ENCODE measurements at places on chromosomes 2 and 18.

DNA sequence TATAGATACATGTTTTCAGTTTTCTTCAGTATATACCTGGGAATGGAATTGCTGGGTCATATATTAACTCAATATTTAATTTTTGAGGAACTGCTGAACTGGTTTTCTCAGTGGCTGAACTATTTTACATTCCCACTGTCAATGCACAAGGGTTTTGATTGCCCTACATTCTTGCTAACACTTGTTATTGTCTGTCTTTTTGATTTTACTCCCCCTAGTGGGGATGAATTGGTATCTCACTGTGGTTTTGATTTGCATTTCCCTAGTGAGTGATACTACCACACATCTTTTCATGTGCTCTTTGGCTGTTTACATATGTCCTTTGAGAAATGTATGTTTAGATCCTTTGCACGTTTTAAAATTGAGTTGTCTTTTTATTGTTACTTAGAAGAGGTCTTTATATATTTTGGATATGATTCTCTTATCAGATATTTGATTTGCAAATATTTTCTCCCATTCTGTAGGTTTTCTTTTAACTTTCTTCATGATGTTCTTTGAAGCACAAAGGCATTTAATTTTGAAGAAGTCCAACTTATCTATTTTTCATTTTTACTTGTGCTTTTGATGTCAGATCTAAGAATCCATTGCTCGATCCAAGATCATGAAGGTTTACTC is 36.2 kb downstream of the ASB1 start:
- DNase-seq: no peak
- H3K36me3 ChIP-seq: peaks cover 7% of the 10 kb centered on the region
- peaks cover 14% of the 10 kb centered on the region for H3K4me1 ChIP-seq
- H3K27me3 ChIP-seq: no peaks in the 10 kb centered on the region

DNA sequence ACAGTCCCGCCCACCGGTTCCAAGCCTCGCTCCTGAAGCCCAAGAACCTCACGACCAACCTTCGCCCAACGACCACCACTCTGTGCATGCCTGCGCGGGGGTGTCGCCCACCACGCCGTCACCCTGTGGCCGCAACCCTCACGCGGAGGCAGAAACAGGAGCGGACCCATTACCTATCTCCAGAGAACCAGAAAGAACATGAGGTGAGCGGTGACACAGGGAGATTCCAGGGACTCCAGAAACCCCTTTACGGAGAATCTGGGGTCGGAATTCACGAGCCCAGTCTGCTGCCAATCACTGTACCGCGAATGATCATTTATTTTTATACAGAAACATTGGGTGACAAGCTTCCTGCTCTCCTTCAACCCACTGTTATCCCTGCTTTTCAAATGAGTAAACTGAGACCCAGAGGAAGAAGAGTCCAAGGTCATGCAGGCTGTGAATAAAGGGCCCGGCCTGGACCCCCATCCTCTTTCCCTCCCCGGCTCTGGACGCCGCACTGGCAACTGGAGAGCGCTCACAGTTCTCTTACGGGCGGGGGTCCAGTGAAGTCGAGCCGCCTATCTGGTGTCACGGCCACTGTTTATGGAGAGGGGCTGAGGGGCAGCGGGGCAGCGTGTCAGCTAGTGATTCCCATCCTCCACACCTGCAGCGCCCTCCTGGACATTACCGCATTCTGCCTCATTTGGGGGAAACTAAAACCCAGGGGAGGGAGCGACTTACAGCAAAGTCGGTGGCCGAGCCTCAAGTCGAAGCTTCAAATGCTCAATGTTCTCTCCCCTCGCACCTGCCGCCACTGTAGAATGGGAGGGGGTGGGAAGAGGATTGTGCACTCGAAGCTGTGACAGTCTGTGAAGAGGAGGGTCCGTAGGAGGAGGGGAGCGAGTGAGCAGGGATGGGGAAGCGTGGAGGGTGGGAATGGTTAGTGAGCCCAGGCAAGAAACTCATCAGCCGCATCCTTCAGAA is 723 bp upstream of the SLC30A3 start:
- no peak overlapping the region for H3K27ac ChIP-seq
- peak; percentile 45 for DNase-seq
- H3K4me1 ChIP-seq: peaks cover 34% of the 10 kb centered on the region
- H3K4me3 ChIP-seq: peak overlapping the region; percentile 36
- peaks cover 64% of the 10 kb centered on the region for H3K27me3 ChIP-seq

DNA sequence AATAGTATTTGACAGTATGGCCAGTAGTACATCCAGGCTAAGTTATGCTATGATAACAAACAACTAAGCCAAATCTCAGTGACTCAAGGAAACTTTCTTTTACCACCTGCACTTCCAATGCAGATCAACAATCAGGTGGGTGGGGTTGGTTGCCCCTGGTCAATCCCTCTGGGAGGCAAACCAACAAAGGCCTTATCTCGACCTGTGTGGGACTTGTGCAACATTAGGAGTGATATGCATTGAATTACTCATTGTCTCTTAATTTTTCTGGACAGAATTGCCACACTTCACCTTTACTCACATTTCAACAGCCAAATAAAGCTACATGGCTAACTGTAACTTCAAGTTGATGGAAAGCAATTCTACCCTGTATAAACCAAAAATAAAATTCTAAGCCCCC is 1049.3 kb upstream of the CDH2 start:
- no peaks in the 10 kb centered on the region for H3K27me3 ChIP-seq
- no peak overlapping the region for H3K4me3 ChIP-seq
- H3K36me3 ChIP-seq: no peaks in the 10 kb centered on the region
- H3K27ac ChIP-seq: no peak overlapping the region
- H3K4me1 ChIP-seq: no peaks in the 10 kb centered on the region

GRCh38 chr2:98517636-98518035 is 73.0 kb downstream of the INPP4A start:
- H3K4me3 ChIP-seq: no peak overlapping the region
- H3K4me1 ChIP-seq: peaks cover 30% of the 10 kb centered on the region
- no peak overlapping the region for H3K27ac ChIP-seq
- no peak for DNase-seq
- H3K36me3 ChIP-seq: peaks cover 13% of the 10 kb centered on the region
- H3K27me3 ChIP-seq: no peaks in the 10 kb centered on the region

GRCh38 chr2:28995765-28996750 is 15.0 kb downstream of the TOGARAM2 start:
- peaks cover 3% of the 10 kb centered on the region for H3K36me3 ChIP-seq
- no peak for DNase-seq
- no peaks in the 10 kb centered on the region for H3K27me3 ChIP-seq
- H3K4me1 ChIP-seq: peaks cover 40% of the 10 kb centered on the region
- no peak overlapping the region for H3K27ac ChIP-seq

- no peak overlapping the region for H3K27ac ChIP-seq
- H3K36me3 ChIP-seq: no peaks in the 10 kb centered on the region
- no peak for DNase-seq
- H3K4me1 ChIP-seq: peaks cover 4% of the 10 kb centered on the region
- no peaks in the 10 kb centered on the region for H3K27me3 ChIP-seq
These were observed 553.8 kb downstream of the EPHA4 start for GRCh38 chr2:221018262-221018661.

GRCh38 chr2:15860760-15861159 is 79.6 kb upstream of the MYCN start:
- H3K4me3 ChIP-seq: no peak overlapping the region
- no peak overlapping the region for H3K27ac ChIP-seq
- no peaks in the 10 kb centered on the region for H3K36me3 ChIP-seq
- no peak for DNase-seq
- H3K27me3 ChIP-seq: no peaks in the 10 kb centered on the region
- H3K4me1 ChIP-seq: no peaks in the 10 kb centered on the region

DNA sequence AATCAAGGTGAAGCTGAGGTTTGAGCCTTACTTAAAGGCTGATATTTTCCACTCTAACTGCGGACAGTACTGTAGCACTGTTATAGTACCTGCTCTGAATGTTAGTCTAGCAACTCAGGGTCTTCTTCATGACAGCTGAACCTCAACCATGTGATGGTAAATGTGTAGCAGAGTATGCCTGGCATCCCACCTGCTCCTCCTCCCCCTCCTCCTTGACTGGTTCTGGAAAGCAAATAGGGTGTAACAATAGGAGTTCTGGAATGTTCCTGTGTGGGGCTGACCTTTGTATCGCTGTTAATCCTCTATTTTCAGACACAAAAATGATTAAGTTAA is 447 bp upstream of the CCL20 start:
- no peak overlapping the region for H3K27ac ChIP-seq
- no peaks in the 10 kb centered on the region for H3K27me3 ChIP-seq
- H3K4me1 ChIP-seq: no peaks in the 10 kb centered on the region
- no peak for DNase-seq
- no peaks in the 10 kb centered on the region for H3K36me3 ChIP-seq
- no peak overlapping the region for H3K4me3 ChIP-seq

GRCh38 chr2:177242121-177242987 is 22.2 kb downstream of the NFE2L2 start:
- peaks cover 16% of the 10 kb centered on the region for H3K4me1 ChIP-seq
- no peaks in the 10 kb centered on the region for H3K27me3 ChIP-seq
- H3K27ac ChIP-seq: peak overlapping the region; percentile 84
- peak; percentile 70 for DNase-seq

- no peak overlapping the region for H3K4me3 ChIP-seq
- no peaks in the 10 kb centered on the region for H3K36me3 ChIP-seq
- H3K4me1 ChIP-seq: no peaks in the 10 kb centered on the region
- H3K27me3 ChIP-seq: no peaks in the 10 kb centered on the region
These were observed 807.0 kb downstream of the SLC4A3 start for GRCh38 chr2:220434385-220434784.

GRCh38 chr2:121333231-121333630 is 48.2 kb upstream of the TFCP2L1 start:
- no peaks in the 10 kb centered on the region for H3K4me1 ChIP-seq
- peaks cover 9% of the 10 kb centered on the region for H3K36me3 ChIP-seq
- no peak overlapping the region for H3K27ac ChIP-seq
- H3K4me3 ChIP-seq: no peak overlapping the region

GRCh38 chr18:3604498-3605408 is 154.8 kb downstream of the TGIF1 start:
- no peak for DNase-seq
- peak overlapping the region; percentile 31 for H3K4me3 ChIP-seq
- peaks cover 25% of the 10 kb centered on the region for H3K4me1 ChIP-seq
- H3K36me3 ChIP-seq: no peaks in the 10 kb centered on the region
- peak overlapping the region; percentile 95 for H3K27ac ChIP-seq

DNA sequence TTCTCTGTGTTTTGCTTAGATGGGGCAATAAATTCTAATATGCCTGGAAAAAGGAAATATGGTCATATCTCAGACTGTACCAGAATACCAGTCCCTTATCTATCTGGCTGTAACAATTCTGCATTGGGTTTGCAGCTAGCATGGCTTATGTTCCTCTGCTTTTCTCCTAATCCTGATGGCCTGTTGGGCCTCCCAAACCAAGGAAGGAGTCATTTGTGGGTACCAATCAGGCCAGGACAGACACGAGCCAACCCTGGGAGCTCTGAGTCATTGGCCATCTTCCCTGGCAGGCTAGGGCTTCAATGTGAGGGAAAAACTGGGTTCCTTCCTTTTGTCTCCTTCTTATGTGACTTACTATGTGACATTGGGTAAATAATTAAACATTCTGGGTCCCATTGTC is 12.0 kb downstream of the SMARCAL1 start:
- peaks cover 52% of the 10 kb centered on the region for H3K36me3 ChIP-seq
- no peaks in the 10 kb centered on the region for H3K4me1 ChIP-seq
- H3K27me3 ChIP-seq: no peaks in the 10 kb centered on the region

- no peak overlapping the region for H3K4me3 ChIP-seq
- no peaks in the 10 kb centered on the region for H3K4me1 ChIP-seq
- H3K27ac ChIP-seq: no peak overlapping the region
- no peaks in the 10 kb centered on the region for H3K36me3 ChIP-seq
- H3K27me3 ChIP-seq: no peaks in the 10 kb centered on the region
These were observed 70.7 kb downstream of the CDC42EP3 start for GRCh38 chr2:37600735-37601134.

GRCh38 chr2:170917219-170917913 is 11.7 kb upstream of the GORASP2 start:
- no peaks in the 10 kb centered on the region for H3K36me3 ChIP-seq
- DNase-seq: no peak
- no peak overlapping the region for H3K4me3 ChIP-seq
- no peaks in the 10 kb centered on the region for H3K4me1 ChIP-seq

GRCh38 chr2:206800506-206801417 is 35.4 kb downstream of the FASTKD2 start:
- peaks cover 3% of the 10 kb centered on the region for H3K36me3 ChIP-seq
- H3K4me3 ChIP-seq: no peak overlapping the region
- H3K4me1 ChIP-seq: peaks cover 7% of the 10 kb centered on the region
- DNase-seq: peak; percentile 96

DNA sequence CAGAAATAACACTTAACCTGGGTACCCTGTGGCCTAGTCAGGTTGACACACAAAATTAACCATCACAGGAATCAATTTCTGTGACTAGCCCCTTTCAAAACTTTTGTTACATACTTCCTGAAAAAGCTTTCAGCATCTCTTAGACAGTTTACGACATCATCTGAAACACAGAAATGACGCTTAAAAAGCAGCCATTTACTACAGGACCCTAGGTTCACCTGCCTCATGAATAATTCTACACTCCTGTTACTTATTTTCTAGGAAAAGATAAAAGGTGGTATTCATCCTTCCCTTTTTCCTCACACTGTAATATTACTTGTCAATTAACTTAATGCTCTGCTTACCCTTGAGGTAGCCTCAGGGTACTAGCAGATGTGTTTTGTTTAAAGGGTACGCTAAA is 388.4 kb downstream of the IRS1 start:
- no peaks in the 10 kb centered on the region for H3K36me3 ChIP-seq
- H3K4me1 ChIP-seq: no peaks in the 10 kb centered on the region
- H3K4me3 ChIP-seq: no peak overlapping the region
- DNase-seq: no peak
- no peaks in the 10 kb centered on the region for H3K27me3 ChIP-seq

- no peak for DNase-seq
- no peaks in the 10 kb centered on the region for H3K27me3 ChIP-seq
- no peaks in the 10 kb centered on the region for H3K36me3 ChIP-seq
These were observed 61.8 kb upstream of the CTDP1 start for GRCh38 chr18:79617511-79618500.

GRCh38 chr2:221716426-221717303 is 144.6 kb upstream of the EPHA4 start:
- no peaks in the 10 kb centered on the region for H3K4me1 ChIP-seq
- no peaks in the 10 kb centered on the region for H3K36me3 ChIP-seq
- no peak for DNase-seq
- H3K27me3 ChIP-seq: no peaks in the 10 kb centered on the region
- no peak overlapping the region for H3K4me3 ChIP-seq
- no peak overlapping the region for H3K27ac ChIP-seq

DNA sequence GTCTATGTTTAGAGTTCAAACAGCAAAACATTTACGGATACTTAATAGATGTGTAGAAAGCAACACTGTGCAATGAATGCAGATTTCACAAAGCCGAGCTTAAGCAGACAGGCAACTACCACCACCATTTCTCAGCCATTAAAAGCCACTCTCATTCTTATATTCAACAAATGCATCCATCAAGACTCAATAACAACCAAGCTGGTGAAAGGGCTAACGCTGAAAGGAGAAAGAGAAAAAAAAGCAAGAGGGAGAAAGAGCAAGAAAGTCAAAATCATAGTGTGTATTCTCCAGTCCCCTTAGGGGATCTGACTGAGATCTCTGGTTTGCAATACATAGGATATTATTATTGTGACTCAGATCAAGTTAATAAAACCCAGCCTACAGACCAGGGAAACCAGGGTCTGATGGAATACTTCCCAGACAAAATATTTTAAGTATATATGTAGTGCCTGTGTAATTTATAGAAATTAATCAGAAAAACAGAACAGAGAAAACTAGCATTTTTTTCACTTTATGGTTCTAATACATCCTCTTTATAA is 14.1 kb downstream of the SATB2 start:
- H3K36me3 ChIP-seq: no peaks in the 10 kb centered on the region
- no peaks in the 10 kb centered on the region for H3K4me1 ChIP-seq
- no peak overlapping the region for H3K4me3 ChIP-seq
- H3K27ac ChIP-seq: no peak overlapping the region
- H3K27me3 ChIP-seq: no peaks in the 10 kb centered on the region

Data from spinal cord (tissue), 10 donors.